Thymus (tissue), 14 donors: ENCODE measurements at places on chromosomes 13 and 19.

DNA sequence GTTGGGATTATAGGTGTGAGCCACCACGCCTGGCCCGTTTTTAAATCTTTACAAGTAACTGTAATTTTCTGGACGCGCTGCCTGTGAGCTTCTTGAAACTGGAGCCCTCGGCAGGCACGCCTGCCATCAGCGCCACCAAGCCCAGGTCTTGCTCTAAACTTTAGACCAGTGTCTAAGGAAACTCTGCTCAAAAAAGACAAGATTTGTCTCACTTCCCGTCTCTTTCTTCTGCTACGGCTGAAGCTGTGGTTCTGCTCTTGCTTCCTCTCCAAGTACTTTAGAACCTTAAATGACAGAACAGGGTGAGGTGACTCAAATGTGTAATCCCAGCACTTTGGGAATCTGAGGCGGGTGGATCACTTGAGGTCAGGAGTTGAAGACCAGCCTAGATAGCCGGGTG, 24.9 kb downstream of the RCN3 start:
- peaks cover 33% of the 10 kb centered on the region for H3K36me3 ChIP-seq
- H3K4me1 ChIP-seq = peaks cover 9% of the 10 kb centered on the region
- no peak for DNase-seq
- peak overlapping the region; percentile 84 for H3K27ac ChIP-seq
- H3K4me3 ChIP-seq = no peak overlapping the region

DNA sequence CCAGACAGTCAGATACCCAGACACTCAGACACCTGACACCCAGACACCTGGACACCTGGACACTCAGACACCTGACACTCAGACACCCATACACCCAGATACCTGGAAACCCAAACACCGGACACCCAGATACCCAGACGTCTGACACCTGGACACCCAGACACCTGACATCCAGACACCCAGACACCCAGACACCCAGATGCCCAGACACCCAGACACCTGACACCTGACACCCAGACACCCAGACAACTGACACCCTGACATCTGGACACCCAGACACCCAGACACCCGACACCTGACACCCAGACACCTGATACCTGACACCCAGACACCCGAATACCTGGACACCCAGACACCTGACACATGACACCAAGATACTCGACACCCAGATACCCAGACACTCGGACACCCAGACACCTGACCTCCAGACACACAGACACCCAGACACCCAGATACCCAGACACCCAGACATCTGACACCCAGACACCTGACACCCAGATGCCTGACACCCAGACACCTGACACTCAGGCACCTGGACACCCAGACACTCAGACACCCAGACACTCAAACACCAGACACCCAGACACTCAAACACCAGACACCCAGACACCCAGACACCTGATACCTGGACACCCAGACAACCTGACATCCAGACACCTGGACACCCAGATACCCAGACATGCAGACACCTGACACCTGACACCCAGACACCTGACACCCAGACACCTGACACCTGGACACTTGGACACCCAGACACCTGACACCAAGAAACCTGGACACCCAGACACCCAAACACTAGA, 19.1 kb downstream of the C19orf12 start:
- H3K27ac ChIP-seq = no peak overlapping the region
- H3K36me3 ChIP-seq = no peaks in the 10 kb centered on the region
- H3K27me3 ChIP-seq = no peaks in the 10 kb centered on the region
- H3K4me1 ChIP-seq = no peaks in the 10 kb centered on the region
- no peak overlapping the region for H3K4me3 ChIP-seq

DNA sequence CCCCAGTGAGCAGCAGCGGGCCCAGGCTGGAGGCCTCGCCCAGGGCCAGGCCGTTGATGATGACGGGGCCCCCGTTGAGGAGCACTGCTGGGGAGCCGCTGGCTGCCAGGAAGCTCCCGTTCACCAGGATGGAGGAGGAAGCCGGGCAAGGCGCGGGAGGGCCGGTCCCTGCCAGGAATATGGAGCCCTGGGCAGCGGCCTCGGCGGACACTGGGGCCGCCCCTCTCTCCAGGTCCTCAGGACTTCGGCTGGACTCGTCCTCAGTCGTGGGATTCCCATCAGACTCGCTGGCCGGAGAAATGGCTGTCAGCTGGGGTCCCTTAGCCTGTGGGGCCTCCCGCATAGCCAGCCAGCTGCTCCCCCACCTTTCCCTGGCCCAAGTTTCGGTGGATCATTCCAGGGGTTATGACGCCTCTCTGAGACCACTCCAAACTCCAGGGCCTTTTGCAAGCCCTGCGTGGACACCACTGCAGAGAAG, 2.1 kb downstream of the SIX5 start:
- no peak for DNase-seq
- no peak overlapping the region for H3K27ac ChIP-seq
- H3K36me3 ChIP-seq = no peaks in the 10 kb centered on the region
- H3K27me3 ChIP-seq = peaks cover 38% of the 10 kb centered on the region
- peaks cover 31% of the 10 kb centered on the region for H3K4me1 ChIP-seq
- no peak overlapping the region for H3K4me3 ChIP-seq

DNA sequence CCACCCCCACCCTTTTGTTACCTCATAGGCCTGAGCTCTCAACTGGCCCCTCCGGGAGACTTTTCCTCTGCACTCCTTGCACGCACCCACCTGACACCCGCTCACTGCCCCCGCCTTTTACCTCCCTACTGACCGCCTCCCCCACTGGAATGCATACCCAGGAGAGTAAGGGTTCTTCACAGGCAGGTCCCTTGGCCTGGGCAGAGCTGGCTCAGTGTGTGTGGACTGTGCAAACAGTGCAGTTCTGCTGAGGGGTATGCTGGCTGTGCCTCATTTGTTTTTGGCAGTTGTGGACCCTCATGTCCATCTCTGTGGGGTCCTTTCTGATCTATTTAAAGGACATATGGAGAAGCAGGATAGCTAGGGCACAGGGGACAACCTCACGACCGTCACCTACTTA, 5.0 kb downstream of the ZSCAN18 start:
- no peaks in the 10 kb centered on the region for H3K27me3 ChIP-seq

GRCh38 chr19:5957170-5957569, 20.8 kb downstream of the RANBP3 start:
- no peak overlapping the region for H3K27ac ChIP-seq
- no peak for DNase-seq
- no peak overlapping the region for H3K4me3 ChIP-seq
- H3K36me3 ChIP-seq = peaks cover 12% of the 10 kb centered on the region
- H3K4me1 ChIP-seq = peaks cover 86% of the 10 kb centered on the region

GRCh38 chr13:36837354-36838092, 18.5 kb downstream of the RFXAP start:
- no peaks in the 10 kb centered on the region for H3K4me1 ChIP-seq
- H3K27ac ChIP-seq = no peak overlapping the region
- no peak for DNase-seq
- no peaks in the 10 kb centered on the region for H3K27me3 ChIP-seq
- no peaks in the 10 kb centered on the region for H3K36me3 ChIP-seq

DNA sequence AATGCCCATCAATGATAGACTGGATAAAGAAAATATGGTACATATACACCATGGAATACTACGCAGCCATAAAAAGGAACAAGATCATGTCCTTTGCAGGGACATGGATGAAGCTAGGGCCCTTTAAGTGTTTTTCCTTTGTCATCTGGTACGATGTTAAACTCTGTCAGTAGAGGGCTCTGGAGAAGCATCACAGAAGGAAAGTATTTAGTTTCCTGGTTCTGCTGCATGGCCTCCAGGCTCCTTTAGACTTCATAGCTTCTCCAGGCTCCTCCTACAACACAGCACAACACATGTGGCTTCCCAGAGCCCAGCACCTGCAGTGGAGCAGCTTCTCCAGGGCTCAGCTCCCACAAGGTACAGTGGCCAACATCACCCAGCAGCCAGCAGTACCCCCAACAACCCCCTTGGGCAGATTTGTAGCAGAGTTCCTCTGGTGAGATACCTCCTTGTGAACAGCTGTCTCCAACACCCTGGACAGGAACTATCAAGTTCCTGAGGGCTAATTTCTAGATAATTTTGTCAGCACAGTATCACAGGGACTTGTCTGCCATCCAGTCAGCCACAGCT, 63.4 kb downstream of the KCTD12 start:
- H3K4me3 ChIP-seq = no peak overlapping the region
- DNase-seq = no peak
- no peaks in the 10 kb centered on the region for H3K36me3 ChIP-seq
- no peaks in the 10 kb centered on the region for H3K27me3 ChIP-seq
- H3K4me1 ChIP-seq = no peaks in the 10 kb centered on the region

GRCh38 chr19:16940626-16941025, 51.8 kb downstream of the F2RL3 start:
- H3K27me3 ChIP-seq = no peaks in the 10 kb centered on the region
- H3K27ac ChIP-seq = no peak overlapping the region
- no peaks in the 10 kb centered on the region for H3K4me1 ChIP-seq
- no peak overlapping the region for H3K4me3 ChIP-seq
- DNase-seq = no peak
- H3K36me3 ChIP-seq = no peaks in the 10 kb centered on the region

DNA sequence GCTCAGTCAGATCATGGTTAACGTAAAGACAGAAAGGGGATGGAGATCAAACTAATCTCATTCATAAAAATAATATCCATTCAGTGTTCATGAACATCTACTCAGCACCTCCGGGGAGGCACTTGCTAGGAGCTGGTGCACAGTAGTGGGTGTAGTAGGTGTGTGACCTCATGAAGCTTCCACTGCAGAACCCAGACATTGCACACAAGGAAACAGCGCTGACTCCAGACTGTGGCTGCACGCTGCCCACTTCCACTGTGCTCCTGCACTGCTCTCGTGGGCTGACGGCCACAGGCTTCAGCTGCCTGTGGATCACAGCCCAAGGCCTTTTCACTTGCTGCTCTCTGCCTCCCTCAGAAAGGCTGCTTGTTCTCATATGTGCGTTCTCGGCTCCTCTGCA, 214.4 kb upstream of the ZNF507 start:
- no peak for DNase-seq
- H3K27ac ChIP-seq = no peak overlapping the region
- no peaks in the 10 kb centered on the region for H3K36me3 ChIP-seq
- no peaks in the 10 kb centered on the region for H3K27me3 ChIP-seq

DNA sequence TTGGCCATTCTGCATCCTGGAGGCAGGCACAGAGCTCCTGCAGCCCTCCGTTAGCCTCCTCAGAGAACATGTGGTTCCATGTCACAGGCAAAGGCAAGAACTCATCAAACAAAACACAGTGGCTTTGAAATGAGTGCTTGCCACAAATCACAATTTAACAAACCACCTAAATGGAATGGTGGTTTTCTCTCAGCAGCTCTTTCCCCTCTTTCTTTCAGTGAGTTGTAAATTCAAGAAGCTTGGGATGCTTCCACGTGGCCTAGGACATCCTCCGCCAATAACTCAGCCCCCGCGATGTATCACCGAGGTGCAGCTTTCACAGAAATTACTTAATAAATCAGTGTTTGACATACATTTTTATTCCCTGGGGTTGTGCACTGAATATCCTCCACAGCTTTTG, 65.4 kb upstream of the RFC3 start:
- no peaks in the 10 kb centered on the region for H3K36me3 ChIP-seq
- H3K27ac ChIP-seq = no peak overlapping the region
- no peaks in the 10 kb centered on the region for H3K4me1 ChIP-seq
- no peak overlapping the region for H3K4me3 ChIP-seq
- DNase-seq = no peak

DNA sequence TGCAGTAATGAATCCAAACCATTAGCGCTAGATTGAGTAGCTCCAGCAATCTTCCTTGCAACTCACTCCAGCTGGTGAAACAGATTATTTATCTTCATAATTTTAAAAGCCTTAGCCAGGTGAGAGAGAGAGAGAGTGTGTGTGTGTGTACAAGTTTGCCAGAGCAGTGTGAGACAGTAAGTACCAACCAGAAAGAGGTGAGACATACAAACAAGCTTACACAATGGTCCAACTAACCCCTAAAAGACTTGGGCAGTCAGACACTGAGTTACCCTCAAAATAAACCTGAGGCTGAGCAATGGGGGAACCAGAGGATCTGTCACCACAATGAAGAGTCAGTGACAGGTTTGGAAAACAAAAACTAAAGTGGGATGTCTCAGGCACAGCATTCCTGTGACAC, 8.1 kb upstream of the THSD1 start:
- H3K4me1 ChIP-seq = no peaks in the 10 kb centered on the region
- H3K36me3 ChIP-seq = peaks cover 31% of the 10 kb centered on the region
- no peaks in the 10 kb centered on the region for H3K27me3 ChIP-seq
- no peak overlapping the region for H3K4me3 ChIP-seq
- no peak for DNase-seq

GRCh38 chr19:37999309-38000213, 92.6 kb downstream of the SIPA1L3 start:
- no peaks in the 10 kb centered on the region for H3K36me3 ChIP-seq
- no peak overlapping the region for H3K4me3 ChIP-seq
- peaks cover 20% of the 10 kb centered on the region for H3K4me1 ChIP-seq

- no peak overlapping the region for H3K27ac ChIP-seq
- no peaks in the 10 kb centered on the region for H3K27me3 ChIP-seq
- H3K36me3 ChIP-seq = no peaks in the 10 kb centered on the region
Observed at GRCh38 chr13:33276570-33276969, 9.0 kb downstream of the STARD13 start.

DNA sequence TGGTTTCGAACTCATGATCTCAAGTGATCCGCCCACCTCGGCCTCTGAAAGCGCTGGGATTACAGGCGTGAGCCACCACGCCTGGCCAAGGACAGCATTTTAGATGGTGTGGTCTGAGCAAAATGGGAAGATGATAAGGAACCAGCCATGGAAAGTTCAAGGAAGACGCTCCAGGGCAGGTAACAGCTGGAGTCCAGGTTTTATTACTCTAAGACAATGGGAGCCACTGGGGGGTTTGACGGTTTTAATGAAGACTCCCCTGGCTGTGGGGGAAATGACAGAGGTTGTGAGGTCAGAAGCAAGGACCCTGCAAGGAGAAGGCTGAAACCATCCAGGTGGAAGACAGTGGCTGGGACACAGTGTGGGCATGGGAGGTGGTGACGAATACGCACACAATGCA, 20.9 kb downstream of the PRKD2 start:
- H3K4me1 ChIP-seq = no peaks in the 10 kb centered on the region
- DNase-seq = no peak
- H3K4me3 ChIP-seq = no peak overlapping the region

GRCh38 chr19:38693380-38694223, 46.2 kb downstream of the ACTN4 start:
- H3K27ac ChIP-seq = no peak overlapping the region
- peaks cover 13% of the 10 kb centered on the region for H3K27me3 ChIP-seq
- peaks cover 25% of the 10 kb centered on the region for H3K4me1 ChIP-seq
- no peak for DNase-seq

GRCh38 chr19:36796714-36796992, 24.0 kb upstream of the ZNF850 start:
- H3K4me3 ChIP-seq = peak overlapping the region; percentile 70
- H3K27ac ChIP-seq = peak overlapping the region; percentile 70
- H3K27me3 ChIP-seq = no peaks in the 10 kb centered on the region

- peaks cover 13% of the 10 kb centered on the region for H3K4me1 ChIP-seq
- peak within 1 kb of the TSS; percentile 95 for H3K4me3 ChIP-seq
- H3K27me3 ChIP-seq = no peaks in the 10 kb centered on the region
Observed at GRCh38 chr13:110713642-110713952, at the start of gene ING1. Gene ING1, plus strand, starts transcription at chr13:110713700. Its CDS starts 450 bp downstream, at chr13:110714150.

- no peak for DNase-seq
- H3K4me1 ChIP-seq = peaks cover 36% of the 10 kb centered on the region
- H3K27ac ChIP-seq = peak overlapping the region; percentile 78
- peaks cover 12% of the 10 kb centered on the region for H3K36me3 ChIP-seq
- peak overlapping the region; percentile 98 for H3K4me3 ChIP-seq
Observed at GRCh38 chr19:7681340-7682174, 924 bp downstream of the TRAPPC5 start.
